ENCODE measurements at places on chromosomes 7 and 10.

DNA sequence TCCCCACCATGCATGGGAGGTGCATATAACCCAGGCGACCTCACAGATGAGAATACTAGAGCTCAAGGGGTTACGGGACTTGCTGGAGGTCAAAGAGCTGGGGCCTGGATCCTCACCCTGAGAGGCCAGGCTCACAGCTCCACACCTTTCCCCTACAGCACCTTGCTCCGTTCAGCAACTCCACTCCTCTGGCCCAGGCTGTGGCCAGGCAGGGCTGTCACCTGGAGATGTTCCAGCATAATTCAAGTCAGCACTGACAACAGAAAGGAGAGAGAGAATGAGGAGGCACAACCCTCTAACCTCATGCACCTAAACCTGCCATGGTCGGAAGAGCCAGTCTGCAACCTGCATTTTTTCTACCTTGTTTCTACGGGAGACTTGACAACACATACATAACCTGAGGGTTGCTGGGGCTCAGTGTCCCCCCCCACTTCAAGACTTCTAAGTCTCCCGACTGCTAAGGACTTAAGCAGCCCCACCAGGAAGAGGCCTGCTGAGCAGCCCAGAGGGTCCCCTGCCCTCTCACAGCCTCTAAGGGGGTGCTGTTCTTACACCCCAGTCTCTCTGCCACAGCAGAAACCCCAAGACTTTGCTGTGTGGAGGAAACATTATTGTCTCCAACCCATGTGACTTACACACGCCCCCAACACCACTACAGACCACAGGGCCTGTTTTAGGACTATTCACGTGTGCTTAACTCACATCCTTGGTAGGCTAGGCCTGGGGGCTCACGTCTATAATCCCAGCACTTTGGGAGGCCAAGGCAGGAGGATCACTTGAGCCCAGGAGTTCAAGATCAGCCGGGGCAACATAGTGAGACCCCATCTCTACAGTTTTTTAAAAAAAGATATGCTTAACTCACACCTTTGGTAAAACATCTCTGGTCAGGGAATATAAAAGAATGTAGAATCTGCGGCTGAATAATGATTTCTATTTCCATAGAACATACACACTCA lies 175.6 kb downstream of the FAM107B start:
- DNase-seq: no peak

- no peak for DNase-seq
Measured at GRCh38 chr10:124117833-124118232, 24.4 kb upstream of the CHST15 start.

GRCh38 chr7:27111751-27112277 lies 9.3 kb upstream of the HOXA2 start:
- DNase-seq: no peak

GRCh38 chr10:118764195-118764594 lies 9.4 kb upstream of the CACUL1 start:
- DNase-seq: no peak

GRCh38 chr7:16921151-16921550 lies 39.4 kb upstream of the AGR3 start:
- DNase-seq: no peak

DNA sequence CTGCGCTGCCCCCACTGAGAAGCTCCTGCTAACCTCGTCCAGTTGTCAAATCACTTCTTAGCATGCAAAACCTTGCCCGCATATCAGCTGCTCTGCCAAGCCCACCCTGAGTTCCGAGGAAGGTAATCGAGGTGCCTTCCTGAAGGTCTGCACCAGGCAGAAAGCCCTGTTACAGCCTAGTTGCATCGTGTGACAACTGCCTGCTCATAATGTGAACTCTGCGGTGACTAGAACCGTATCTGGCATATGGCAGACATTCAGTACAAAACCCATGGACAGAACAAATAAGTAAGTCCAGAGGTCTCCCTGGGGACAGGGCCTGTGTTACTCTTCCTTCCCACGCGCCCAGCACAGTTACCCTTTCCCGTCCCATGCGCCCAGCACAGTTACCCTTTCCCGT lies 394.3 kb downstream of the DNAJB6 start:
- no peak for DNase-seq

Data from tongue (tissue), 3 donors.